ENCODE measurements at places on chromosomes 12 and 14. TPM values are rescaled to one million over a fixed set of nuclear protein-coding genes. Genes with fewer than 3 reads are reported as not detected.

HPD gene
- not detected for polyA plus RNA-seq

CLEC4D gene
- polyA plus RNA-seq: 0.11 TPM

DNA sequence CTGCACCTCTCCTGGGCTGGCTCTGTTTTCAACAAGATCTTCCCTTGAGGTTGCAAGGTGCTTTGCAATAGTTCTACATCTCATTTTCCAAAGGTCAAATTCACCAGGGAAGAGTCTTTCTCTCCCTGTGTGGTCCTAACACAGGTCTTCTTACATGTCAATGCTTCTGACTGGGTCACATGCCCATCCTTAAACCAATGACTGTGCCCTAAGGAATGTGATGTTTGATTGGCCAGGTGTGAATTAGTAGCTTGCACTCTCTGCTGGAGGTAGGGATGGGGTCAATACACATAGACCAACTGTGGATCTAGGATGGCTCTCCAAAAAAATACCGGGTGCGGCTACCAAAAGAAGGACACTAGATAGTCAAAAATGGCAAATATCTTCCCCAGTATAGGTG lies 19.9 kb upstream of the KCNK10 start:
- no peak for DNase-seq

MYO1H gene
- 0.45 TPM for polyA plus RNA-seq

- DNase-seq: no peak
These were observed 148.6 kb upstream of the SLC38A2 start for GRCh38 chr12:46521145-46521544.

DNA sequence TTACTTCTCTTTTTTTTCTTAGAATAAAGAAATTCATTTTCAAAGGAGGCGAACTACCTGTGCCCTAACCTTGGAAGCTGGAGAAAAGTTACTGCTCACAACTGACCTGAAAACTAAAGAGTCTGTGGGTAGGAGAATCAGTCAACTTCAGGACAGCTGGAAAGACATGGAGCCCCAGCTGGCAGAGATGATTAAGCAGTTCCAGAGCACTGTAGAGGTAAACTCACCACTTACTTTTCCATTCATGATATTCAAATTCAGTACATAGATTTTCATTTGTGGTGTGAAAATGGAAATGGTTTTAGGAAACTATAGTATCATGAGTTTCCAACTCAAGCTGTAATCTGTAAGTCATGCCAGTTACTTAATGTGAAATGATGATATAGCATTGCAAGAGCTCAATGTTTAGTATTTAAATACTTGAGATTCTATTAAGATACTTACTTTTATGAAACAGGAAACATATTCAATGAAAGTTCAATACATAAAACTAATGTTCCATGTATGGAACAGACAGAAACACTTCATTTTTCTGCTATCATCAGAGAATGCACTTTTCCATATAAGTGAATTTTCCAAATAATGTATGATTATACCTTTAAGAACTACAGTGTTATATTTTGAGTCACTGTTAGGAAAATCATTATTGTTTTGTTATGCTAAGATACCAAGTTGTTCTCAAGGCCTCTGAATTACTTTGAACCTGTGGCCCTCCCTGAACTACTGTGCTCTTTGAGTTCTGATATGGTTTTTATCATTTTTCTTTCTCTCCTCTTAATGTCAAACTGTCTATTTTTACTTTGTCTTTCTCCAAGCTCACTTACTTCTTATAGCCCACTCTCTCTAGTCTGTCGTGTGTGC lies 119.0 kb downstream of the ESR2 start:
- no peak for DNase-seq

JAG2 gene
- polyA plus RNA-seq: 10.1 TPM

DNA sequence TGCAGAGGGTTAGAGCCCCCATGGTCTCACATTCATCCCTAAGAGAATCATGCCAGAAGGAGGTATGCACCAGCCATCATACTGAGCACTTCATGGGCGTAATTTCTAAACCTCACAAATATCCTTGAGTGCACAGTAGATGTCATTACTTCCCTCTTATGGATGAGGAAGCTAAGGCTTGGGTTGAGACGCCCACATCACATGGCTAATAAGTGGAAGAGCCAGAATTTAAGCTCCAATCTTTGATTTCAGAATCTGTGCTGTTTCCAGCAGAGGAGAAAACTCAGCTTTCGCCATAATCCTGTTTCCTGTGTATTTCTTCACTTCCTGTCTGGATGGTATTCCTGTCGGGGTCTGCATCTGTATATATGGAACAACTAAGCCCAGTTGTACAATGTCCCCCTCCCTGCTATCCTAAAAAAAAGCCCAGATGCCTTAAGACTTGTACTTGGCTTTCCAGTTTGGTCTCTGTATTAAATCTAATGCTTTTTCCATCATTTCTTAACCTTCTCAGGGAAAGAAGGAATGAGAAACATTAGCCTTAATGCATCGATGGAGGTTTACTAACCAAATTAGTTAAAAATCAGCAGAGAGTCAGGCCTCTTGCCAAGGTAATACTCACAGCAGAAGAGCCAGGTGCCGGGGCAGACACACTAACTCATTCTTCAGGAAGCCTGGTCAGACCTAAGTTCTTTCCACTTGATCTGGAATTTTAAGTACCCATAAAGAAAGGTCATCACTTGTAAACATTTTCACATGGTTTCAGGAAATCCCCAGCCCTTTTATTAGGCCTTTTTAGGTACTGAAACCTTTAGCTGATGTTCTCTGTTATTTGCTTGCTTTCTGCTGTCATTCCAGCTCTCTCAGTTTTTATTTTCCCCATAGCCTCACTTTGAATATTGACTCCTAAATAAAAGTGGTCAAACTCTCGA lies 5.3 kb downstream of the ISCU start:
- no peak for DNase-seq

SAMD15 gene
- polyA plus RNA-seq: 4.3 TPM

DNA sequence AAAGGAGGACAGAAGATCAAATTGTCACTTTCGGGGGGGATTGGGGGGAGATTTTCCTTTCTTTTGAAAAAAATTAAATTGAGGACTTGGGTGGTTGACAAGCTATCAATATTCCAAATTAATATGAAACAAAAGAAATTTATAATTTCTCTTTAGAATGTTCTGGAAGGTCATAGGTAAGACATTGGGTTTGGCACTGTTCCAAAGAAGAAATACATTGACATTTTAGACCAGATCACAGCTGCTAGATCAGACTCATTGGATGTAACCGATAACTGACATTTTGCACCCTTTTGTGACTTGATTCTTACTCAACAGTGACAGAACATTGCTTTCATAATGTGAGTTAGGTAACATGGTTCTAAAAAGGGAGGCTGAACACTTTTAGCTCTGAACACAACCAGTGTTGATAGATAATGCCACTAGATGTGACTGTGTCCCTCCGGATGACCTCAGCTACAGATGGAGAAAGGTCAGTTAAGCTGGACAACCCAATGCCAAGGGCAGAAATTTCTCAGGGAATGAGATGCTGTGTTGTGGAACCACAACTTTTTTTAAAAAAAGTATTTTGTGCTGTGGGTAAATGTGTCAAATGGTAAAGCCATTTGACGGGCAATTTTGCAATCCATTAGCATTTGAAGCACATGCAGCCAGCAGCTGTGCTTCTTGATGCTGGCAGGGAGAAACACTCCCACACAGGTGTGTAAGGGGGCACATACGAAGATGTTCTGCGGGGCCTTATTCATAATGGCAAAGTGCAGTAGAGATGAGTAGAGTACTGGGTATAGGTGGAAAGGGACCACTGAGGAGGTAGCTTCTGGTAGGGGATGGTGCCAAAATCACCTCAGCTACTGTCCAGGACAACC lies 62.9 kb downstream of the RFX4 start:
- DNase-seq: no peak

ZNF605 gene
- 28.7 TPM for polyA plus RNA-seq

- DNase-seq: no peak
These were observed 1.8 kb upstream of the RNU7-1 start for GRCh38 chr12:6941782-6942181.

DNA sequence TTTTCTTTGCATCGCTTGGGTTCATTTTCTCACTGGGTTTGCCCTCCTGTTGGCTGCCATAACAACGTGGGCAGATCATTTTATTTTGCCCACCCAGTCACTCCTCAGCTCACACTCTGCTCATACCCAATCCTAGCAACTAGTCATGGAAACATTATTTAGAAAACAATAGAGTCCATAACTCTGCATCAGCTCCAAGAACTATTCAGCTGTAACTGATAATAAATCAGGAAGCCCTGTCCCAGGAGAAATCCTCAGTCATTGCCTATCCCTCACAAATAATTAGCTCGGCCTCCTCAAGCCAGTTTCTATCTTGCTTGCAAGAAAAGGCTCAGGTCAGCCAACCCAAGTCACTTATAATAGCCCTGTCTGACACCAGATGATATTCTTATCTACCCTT lies 43.2 kb downstream of the RTN1 start:
- no peak for DNase-seq

- DNase-seq: no peak
These were observed 387 bp upstream of the IPO8 start for GRCh38 chr12:30696103-30696408.

CCDC91 gene
- polyA plus RNA-seq: 28.1 TPM

EIF2S3B gene
- polyA plus RNA-seq: 1.9 TPM

DNA sequence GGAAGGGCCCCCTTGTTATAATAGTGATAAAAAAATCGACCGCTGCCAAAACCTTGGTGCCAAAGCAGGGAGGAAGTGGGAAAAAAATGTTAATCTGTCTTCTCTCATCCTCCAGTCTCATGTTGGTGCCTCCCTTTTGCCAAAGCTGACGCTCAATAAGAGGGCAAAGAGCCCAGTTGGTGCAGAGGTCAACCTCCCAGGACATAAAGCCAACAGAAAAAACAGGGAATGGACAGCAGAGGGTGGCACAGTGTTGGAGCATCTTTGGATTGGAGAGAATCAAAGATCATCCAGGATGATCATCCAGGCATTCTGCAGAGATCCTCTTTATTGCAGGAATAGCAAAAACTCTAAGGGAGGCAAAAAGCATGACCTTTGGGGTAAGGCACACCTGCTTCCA lies 9.8 kb upstream of the TTC9 start:
- DNase-seq: no peak

GRCh38 chr12:104793285-104793684 lies 164.8 kb downstream of the SLC41A2 start:
- DNase-seq: no peak

RIPK3 gene
- 3.8 TPM for polyA plus RNA-seq
